ENCODE measurements at places on chromosomes 12 and 14.

GRCh38 chr12:122161682-122162081 lies 12.3 kb downstream of the IL31 start:
- no peak for DNase-seq

GRCh38 chr12:50604640-50604920 lies 99.8 kb downstream of the DIP2B start:
- DNase-seq = no peak

DNA sequence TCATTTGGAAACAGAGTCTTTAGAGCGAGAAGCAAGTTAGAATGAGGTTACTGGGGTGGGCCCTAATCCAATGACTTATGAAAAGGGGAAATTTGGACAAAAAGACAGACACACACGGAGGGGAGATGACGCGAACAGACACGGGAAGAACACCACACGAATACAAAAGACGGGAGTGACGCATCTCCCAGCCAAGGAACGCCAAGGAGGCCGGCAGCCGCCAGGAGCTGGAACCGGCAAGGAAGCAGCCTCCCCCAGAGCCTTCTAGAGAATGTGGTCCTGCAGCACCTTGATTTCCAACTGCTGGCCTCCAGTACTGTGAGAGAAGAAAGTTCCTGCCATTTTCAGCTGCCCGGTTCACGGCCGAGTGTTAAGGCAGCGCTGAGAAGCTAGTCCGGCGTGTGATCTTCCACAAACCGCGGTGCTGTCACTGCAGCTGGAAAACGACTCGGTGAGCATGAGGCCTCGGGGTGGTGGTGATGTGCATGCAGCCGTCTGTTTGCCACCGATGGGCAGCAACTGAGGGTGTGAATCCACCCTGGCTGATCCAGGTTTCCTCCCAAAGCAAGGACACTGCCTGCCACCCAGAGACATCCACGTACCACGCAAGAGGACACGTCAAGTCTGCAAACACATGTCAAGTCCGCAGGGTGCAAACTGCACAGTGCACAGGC lies 124.5 kb downstream of the NCOR2 start:
- no peak for DNase-seq

- DNase-seq = no peak
Observed at GRCh38 chr14:96014176-96014575, 25.0 kb upstream of the C14orf132 start.

DNA sequence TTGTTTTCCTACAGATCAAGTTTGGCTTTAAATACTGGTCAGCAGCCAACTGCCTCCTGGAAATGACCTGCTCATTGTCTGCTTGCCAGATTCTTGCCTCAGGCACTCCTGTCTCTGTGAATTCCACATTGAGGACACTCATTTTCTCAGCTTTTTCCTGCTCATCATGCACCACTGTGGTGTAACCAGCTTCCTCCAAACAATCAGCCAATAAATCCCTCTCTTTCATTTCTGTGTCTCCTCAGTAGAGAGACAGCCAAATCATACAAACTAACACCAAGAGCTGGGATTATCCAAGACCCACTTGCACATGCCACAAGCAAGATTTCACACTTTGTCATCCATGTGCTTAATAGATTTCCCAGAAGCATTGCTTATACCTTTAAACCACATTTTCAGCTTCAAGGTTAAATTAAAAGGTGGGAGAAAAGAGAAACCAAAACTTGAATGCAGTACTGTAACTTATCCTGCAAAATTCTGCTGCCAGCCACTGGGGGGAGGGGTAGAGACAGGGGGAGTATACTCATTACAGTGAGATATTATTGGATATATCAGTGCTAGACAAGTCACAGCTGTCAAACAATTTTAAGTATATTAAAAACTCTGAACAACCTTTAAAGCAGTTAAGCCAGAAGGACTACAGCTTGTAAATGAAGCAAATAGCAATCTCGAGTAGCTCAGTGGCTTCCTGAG lies 105.0 kb downstream of the PPP2R5E start:
- DNase-seq = no peak

GRCh38 chr12:29070309-29070708 lies 78.8 kb upstream of the FAR2 start:
- DNase-seq = no peak

DNA sequence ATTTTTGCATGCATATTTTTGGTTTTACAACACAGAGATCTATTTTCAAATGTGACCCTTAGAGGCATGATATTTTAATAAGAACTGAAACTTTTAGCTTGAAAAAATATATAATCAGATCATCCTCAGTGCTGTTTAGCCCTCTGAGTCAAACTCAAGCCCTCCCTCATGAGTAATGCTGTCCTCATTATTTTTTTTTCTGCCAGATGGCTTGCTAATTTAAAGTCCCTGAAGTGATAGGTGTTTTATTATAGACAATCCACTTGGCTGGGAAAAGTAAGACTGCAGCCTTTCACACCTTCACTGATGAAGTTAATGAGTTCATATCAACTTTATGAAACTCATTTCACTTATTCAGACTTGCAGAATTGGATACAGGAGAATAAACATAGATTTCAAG lies 227.7 kb downstream of the SLC16A7 start:
- DNase-seq = no peak

- DNase-seq = no peak
Observed at GRCh38 chr12:58920961-58921861, 907 bp upstream of the LRIG3 start.

DNA sequence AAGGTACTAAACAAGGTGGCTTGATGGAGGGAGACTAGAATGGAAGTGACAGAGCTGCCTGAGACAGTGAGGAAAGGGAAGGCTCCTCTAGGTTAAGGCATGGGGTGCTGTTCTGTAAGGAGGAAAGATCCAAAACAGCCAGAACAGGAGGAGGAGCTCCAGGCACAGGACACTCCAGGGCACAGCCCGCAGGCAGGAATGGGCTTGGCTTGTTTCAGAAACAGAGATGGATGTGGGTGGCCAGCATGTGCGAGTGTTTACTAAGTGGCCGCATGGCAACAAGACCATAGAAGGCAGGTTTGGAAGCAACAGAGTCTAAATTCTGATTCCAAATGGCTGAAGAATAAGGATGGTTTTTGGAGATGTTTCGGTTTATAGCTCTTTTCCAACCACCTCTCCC lies 889.1 kb downstream of the AACS start:
- DNase-seq = no peak

- DNase-seq = no peak
Observed at GRCh38 chr14:95959317-95959716, 79.8 kb upstream of the C14orf132 start.

All from hypothalamus (tissue), 51 donors.